ENCODE measurements at places on chromosomes 4 and X.

DNA sequence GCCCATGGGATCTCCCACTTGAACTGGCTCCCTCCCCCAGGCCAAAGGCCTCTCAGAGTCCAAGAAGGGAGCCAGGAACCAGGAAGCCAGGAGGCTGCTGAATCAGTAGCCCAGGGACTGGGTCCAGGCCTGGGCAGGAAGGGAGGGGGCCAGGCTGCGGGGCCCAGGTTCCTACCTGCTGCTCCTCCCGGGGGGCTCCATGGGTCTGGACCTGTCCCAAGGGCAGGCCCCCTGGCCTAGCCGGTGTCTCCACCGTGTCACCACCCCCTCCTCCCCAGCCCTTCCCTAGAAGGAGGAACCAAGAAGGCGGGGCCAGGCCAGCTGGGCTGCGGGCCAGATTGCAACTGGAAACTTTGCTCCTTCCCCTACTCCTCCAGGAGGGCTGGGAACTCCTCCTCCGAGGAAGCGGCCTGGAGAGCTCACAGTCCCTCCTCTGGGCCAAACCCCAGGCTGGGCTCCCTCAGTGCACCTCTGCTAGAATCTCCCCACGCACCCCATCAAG lies at the start of gene IQSEC2:
Gene IQSEC2, minus strand, starts transcription at position 264 of the 502 bp plus-strand sequence.
- no peak for DNase-seq

DNA sequence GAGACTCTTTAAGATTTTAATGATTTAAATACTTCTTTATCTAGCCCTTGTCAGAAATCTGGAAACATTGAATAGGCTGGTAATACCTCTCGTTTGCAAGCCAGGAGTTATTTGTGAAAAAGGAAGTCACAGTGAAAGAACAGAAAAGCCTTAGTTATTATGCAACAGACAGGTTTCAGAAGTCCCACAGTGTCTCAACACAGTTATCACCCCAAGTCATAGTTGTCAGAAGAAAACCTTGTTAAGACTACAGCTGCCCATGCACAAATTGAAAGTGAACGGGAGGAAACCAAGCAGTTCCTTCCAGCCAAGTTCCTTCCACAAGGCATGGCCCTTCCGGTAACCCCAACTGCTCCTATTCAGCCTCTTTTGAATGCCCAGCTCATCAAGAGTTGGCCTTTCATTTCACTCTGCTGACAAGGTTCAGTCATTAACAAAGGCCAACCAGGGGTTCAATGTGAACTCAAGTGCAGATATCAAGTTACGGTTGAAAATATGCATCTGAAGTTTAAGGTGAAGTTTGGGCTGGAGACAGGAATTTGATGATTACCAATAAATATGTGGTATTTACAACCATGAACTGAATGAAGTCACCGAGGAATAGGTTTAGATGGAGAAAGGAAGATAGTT lies 15.6 kb downstream of the ALPK1 start:
- DNase-seq = no peak

DNA sequence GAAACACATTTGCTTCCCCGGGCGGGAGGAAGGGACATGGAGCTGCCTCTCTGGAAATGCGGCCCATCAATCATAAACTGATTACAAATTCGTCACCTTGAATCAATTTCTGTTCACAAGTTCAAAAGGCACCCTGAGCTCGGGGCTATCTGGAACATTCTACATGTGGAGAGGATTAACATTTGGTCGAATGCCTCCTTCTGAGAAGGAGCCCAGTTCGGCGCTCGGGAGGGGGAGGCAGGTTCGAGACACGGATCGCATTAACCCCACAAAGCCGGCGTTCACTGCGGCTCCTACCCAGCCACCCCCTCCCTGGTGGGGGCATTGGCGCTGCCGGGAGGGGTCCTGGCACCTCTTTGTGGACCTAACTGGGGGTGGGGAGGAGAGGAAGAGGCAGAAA lies 108.0 kb downstream of the CPZ start:
- no peak for DNase-seq

DNA sequence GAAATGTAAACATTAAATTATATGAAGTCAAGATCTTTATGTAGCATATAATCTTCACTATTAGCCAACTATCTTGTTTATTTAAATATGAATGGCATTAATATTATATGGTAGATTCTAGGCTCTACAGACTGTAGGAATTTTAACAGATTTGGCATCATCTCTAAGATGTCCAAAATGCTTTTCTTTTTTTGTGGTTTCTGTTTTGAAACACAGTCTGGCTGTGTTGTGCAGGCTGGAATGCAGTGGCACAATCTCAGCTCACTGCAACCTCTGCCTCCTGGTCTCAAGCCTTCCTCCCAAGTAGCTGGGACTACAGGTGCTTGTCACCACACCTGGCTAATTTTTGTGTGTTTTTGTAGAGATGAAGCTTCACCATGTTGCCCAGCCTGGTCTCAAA lies 76.2 kb downstream of the ELOVL6 start:
- no peak for DNase-seq

- DNase-seq = no peak
These were observed 45.7 kb upstream of the NDST4 start for GRCh38 chr4:115159141-115159540.

GRCh38 chr4:133465022-133465421 lies 315.9 kb downstream of the PCDH10 start:
- DNase-seq = no peak

- DNase-seq = no peak
These were observed 34.1 kb downstream of the DCHS2 start for GRCh38 chr4:154457471-154457870.

All from activated T-cell treated with anti-CD3 and anti-CD28 coated beads, Interleukin-2, amount 50 U/mL, for 48 hours (primary cell).